ENCODE measurements at places on chromosomes 6 and 20.

- no peak for DNase-seq
Observed at GRCh38 chr6:130259140-130259539, 36.4 kb upstream of the SAMD3 start.

DNA sequence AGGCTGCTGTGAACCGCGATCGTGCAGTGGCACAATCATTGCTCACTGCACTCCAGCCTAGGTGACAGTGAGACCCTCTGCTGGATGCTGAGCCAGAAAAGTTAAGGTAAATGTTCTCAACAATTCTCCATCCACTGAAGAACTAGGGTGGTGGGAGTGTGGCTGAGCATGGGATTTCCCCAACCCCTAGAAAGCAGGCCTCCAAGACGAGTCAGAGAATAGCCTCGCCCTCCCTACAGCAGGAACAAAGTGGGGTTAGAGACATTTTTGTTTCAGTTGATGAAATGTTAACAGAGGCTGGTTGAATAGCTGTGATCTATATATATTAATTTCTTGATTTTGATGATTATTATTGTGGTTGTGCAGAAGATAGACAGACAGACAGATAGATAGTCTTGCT is 6.1 kb upstream of the ALDH8A1 start:
- no peak for DNase-seq

- DNase-seq = no peak
Observed at GRCh38 chr20:46111028-46111835, 6.9 kb upstream of the CD40 start.

GRCh38 chr6:155974811-155975323 is 519.2 kb upstream of the NOX3 start:
- DNase-seq = no peak

- DNase-seq = no peak
Observed at GRCh38 chr6:154814063-154814462, 80.8 kb downstream of the SCAF8 start.

DNA sequence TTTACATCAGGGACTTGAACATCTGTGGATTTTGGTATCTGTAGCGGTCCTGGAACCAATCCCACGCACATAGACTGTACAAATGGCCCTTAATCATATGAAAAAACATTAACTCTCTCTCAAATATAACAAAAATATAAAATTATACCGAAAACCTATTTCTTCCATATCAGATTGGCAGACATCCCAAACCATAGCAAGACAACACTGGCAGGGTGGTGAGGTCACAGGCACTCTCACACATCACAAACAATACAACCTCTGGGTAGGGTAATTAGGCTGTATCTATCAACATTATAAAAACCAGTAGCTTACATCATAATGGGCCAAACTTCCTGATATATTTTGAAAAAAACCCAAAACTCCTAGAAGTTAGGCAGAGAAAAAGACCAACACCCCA is 40.9 kb downstream of the OVOL2 start:
- no peak for DNase-seq

GRCh38 chr6:90729057-90729456 is 142.2 kb upstream of the MAP3K7 start:
- DNase-seq = no peak

DNA sequence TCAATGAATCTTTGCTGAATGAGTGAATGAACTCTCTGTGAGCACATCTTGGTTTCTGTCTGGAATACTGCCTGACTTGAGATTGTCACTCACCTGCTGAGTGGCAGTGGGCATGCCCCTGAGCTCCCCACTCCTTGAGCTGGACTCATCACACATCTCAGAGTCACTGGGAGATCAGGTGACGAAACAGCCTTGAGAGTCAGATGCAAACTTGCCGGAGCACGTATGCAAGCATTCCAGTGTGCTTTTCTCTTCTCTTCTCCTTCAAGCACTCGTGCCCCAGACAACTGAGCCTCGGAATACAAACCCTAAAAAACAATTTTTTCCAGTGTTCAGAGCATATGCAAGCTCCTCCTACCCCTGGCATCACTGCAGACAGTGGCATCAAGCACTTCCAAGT is 9.4 kb upstream of the BMP7 start:
- no peak for DNase-seq

DNA sequence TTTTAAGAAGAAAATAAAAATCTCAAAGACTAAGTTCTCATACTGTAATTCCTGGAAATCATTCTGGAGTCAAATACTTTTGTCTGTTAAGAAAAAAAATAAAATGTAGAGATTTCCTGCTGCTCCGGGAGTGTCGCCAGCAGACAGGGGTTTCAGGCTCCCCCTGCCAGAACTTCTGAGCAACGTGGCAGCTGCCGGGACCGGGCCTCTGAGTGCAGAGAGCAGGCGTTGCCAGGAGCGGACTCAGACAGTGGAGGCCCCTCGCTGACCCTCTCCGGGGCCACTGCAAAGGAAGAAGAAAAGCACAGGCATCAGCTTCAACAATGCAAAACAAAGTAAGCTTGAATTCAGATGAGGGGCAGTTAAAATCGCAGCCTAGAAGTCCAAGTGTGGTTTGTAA is 95.5 kb downstream of the THBS2 start:
- DNase-seq = no peak

- DNase-seq = no peak
Observed at GRCh38 chr6:31822036-31822821, 5.3 kb upstream of the HSPA1B start.

DNA sequence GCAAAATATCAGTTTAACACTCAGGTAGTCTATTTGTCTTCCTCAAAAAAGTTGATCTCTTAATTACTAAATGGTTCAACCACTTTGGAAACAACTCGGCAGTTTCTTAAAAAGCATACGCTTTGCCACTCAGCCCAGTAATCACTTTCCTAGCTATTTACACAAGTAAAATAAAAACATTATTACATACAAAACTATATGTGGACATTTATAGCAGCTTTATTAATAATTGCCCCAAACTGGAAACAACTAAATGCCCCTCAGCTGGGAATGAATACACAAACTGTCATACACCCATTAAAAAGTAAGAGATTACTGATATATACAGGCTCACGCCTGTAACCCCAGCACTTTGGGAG is 7.4 kb downstream of the EEF1A1 start:
- DNase-seq = no peak

- no peak for DNase-seq
Observed at GRCh38 chr6:95660544-95660943, 83.2 kb downstream of the MANEA start.

- DNase-seq = no peak
Observed at GRCh38 chr6:169545982-169546381, 155.8 kb downstream of the WDR27 start.
